ENCODE measurements at places on chromosomes 16 and 17.

DNA sequence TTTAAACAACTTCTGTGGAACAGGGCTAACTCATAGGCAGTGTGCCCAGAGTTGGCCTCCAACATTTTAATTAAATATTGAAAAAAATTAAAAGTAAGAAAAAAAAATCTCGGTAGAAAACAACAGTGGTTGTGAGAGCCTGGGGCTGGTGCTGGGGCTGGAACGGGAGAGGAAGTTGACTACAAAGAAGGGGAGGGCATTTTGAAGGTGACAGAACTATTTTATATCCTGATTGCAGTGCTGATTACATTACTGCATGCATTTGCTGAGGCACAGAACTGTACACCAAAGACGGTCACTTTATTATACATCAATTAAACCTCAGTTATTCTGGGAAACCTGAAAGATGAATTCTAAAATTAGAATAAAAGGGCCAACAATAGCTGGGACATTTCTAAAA is 142.5 kb downstream of the PARN start:
- DNase-seq, result no peak

GRCh38 chr16:26765087-26765486 is 301.6 kb upstream of the C16orf82 start:
- no peak for DNase-seq

DNA sequence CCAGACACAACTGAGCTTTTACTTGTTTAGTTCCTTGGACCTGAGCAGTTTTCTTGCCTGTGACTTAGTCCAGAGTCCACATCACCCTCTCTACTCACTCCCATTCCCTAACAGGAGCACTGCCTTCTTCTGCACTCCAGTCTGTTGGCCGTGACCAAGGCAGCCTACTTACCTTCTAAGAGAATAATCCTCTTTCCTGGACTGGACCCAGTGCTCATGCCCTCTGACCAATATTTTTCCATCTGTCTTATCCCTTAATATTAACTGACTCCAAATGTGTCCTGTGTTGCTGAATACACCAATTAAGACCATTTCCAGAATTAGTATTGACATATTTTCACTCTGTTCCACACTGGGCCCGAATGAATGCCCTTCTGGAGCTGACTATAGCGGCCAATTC is 681.0 kb upstream of the KIF2B start:
- no peak for DNase-seq

DNA sequence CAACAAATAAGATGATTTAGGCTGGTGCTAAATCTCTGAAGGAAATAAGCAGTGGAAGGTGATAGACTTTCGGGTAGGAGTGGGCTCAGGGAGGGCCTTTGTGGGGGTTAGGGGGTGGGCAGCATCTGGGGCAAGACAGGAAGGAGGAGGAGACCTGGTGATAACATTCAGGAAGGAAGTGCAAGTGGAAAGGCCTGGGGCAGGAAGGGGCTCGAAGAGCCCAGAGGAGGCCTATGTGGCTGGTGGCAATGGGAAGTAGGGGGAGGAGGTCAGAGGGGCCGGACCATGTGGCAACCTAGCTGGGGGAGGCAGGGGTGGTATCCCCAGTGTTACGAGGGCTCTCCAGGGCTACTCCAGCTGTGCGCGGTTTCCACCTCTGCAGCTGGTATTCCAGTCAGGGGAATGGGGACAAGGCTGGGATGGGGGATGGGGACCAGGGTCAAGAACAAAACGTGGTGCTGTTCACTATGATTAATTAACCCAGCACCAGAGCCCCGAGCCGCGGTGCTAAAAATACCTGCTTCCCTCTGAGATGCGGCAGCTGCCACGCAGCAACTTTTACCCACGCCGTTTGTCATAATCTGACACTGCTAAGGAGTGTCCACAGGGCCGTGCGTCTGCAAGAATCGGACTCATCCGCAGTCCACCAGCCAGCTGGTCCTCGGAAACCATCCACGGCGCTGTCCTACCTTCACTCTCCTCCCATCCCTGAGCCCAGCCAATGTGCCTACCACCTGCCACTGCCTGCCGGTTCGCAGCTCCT is 5.2 kb upstream of the CCDC182 start:
- DNase-seq, result peak; percentile 2

DNA sequence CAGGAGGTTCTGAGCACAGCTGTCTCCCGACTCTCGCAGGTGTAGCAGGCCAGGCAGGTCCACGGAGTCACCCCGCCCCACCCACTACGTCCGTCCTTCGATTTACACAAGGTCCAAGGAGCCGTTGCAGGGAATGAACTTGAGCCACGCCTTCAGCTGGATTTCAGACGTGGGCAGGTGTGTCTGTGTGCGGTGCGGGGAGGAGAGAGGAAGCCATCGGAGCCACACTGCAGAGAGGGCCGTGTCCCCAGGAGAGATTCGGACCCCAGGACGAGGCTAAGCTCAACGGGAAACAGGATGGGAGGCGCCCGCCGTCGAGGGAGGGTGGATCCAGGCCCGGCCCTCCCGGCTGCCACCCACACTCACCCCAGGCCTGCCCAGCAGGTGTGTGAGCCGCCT is 50.3 kb downstream of the RPH3AL start:
- no peak for DNase-seq

DNA sequence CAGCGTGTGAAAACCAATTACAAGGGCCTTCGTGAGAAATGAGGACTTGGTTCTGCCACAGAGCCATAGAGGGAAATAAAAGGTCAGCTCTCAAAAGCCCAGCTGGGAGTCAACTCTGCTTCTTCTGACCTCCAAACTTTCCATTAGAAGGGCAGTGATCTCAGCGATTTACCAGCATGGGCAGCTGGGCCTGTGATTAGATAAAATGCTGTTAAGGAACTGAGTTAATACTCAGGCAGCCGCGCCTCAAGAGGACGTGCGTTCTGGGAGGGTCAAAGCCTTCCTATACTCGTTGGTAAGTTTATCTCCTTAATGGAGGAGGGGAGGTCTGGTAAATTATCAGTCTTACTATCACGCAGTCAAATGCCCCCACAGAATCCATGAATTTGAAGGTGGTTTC is 480.2 kb upstream of the ERCC4 start:
- DNase-seq, result no peak

GRCh38 chr16:9012848-9013507 is 49.3 kb upstream of the USP7 start:
- DNase-seq, result no peak

DNA sequence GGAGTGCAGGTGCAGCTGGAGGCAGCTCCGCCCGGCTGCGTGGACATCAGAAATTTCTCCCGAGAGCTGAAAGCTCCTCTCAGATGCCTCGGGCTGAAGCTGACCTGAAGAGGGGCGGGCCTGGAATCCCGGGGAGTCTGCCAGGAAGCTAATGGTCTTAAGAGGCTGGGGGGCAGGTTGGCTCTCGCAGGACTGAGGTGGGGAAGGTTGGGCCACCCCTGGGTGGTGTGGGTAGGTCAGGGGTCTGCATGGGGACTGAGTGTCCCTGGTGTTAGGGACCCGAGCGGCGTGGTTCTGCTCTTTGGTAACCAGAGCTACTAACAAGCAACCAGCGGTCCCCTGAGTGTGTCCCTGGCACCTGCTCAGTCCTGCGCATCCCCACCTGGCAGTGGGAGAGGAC is 3.5 kb downstream of the CHMP6 start:
- no peak for DNase-seq

GRCh38 chr16:71628810-71629209 is 2.8 kb downstream of the MARVELD3 start:
- no peak for DNase-seq

DNA sequence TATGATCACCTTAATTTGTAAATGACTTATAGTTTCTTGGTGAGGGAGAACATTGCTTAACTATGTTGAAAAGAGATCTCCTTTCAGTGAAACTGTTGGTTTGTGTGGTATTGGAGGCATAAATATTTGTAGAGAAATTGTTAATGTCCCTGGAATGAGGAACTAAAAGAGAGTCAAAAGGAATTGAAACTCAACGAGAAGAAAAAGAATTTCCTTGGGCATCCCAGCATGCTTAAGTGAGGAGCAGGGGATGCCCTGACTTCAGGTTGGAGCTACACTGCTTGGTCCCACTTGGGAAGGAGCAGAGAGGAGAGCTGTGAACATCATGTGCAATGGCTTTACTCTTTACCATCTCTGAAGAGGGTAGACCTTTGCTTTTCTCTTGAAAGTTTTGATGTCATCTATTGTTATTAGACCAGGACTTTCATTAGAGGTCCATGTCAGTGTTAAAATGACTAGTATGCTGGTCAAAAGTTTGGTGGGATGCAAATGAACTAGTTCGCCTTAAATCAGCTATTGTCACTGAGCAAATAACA is 21.7 kb downstream of the KRT23 start:
- no peak for DNase-seq

DNA sequence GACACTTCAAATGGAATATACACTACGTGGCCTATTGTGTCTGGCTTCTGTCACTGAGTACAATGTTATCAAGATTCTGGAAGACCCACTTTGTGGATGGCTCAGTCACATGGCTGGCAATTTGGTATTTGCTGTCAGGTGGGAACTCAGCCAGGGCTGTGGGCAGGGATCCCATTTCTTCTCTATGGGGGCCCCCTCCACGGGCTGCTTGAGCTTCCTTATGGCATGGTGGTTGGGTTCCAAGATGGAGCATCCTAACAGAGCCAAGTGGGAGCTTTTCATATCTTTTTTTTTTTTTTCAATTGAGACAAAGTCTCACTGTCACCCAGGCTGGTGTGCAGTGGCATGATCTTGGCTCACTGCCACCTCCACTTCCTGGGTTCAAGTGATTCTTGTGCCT is 18.0 kb upstream of the CEP20 start:
- no peak for DNase-seq

DNA sequence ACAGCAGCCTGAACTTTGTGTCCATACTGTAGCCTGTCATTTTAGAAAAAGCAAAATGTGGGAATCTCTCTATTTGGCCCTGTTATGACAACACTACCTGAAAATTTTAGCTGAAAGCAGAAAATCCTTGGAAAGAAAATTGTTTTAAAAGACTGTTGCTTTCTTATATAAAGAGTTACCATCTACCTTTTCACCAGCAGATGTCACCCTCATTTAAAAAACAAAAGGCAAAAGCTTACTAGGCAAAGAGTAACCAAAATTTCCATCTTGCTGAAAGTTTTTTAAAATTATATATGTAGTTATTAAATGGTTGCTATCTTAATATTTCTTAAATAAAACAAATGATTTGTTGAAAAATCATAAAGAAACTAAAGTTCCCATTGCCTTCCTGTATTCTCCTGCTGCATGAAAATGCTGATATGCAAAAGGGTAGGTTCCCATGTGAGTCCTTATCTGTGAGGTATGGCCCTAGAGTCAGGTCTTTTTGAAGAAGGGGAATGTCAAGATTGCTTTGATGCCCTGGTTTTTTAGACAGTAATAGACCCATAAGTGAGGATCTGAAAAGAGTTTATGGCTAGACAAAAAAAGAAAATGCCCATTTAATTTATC is 61.0 kb downstream of the TNRC6C start:
- no peak for DNase-seq

DNA sequence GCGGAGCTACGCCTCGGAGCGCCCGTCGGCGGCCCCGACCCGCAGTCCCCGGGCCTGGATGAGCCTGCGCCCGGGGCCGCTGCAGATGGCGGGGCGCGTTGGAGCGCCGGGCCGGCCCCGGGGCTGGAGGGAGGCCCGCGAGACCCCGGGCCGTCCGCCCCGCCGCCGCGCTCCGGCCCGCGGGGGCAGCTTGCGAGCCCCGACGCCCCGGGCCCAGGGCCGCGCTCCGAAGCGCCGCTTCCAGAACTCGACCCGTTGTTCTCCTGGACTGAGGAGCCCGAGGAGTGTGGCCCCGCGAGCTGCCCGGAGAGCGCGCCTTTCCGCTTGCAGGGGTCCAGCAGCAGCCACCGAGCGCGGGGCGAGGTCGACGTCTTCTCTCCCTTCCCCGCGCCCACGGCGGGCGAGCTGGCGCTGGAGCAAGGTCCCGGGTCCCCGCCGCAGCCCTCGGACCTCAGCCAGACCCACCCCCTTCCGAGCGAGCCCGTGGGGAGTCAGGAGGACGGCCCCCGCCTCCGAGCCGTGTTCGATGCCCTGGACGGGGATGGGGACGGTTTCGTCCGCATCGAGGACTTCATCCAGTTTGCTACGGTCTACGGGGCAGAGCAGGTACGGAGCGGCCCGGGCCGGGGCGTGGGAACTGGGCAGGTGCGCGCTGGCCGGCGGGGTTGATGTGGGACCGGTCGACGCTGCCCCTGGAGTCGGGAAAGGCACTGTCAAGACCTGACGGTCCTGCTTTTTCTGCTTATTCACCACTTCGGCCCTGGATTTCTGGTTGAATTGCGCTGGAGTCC is 861 bp downstream of the RAB11FIP3 start:
- DNase-seq, result no peak

- no peak for DNase-seq
Observed at GRCh38 chr16:7363422-7364417, 31.1 kb downstream of the RBFOX1 start.

DNA sequence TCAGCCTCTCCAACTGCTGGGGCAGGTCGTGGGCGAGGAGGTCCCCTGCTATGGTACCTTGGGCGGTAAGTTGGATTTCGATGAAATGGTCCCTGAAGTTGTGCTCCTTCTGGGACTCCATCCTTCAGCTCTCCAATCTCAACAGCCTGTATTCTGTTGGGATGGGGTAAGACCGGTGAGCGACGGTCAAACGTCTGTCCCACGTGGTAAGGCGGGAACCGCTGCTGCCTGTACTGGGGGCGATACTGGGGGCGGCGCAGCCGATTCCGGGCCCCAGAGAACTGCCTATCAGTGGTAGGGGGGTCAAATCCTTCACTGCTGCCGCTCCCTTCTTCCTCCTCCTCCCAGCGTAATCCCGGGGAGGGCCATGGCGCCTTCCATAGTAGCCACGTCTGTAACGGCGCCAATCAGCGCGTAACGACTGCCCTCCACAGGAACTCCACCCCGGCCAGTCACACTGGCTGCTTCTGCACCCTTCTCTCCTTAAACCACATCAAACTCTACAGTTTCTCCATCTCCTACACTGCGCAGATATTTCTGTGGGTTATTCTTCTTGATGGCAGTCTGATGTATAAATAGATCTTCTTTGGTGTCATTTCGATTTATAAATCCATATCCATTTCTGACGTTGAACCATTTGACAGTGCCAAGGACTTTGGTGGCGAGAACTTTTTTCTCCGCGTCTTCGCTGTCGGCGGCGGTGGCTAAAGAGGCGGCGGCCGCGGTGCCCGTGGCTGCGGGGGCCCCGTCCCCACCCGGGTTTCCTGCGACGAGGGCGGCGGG is 41.1 kb downstream of the AHSP start:
- no peak for DNase-seq

DNA sequence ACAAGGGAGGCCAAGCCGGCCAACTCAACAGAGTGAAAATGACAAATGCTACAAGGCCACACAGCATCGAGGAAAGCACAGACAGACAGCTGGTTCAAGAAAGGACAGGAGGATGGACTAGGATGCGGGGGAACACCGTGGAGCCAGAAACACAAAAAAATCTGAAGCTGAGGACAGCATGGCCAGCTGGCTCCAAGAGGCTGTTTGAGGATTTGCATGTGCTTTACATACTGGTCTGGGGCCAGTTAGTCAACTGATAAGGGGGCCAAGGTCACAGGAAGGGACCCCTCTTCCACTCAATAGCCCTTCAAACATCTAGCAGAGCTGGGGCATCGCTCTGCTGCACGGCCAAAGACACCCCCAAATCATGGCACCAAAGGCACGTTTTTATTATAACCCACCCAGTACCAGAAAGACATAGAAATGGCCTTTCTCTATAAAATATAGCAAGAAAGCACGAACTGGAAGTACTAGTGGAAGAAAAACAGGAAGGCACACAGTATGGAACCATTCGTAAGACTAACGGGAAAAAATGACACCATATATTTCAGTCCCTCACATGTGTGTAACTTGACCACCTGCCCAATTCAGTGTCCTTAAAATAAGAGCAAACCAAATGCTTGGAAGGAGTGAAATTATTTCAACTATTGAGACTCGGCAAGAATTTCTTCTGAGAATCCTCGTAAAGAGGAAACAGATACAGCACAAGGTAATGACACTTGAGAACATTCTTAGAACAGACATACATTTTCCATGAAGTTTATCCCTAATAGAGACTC is 7.8 kb upstream of the SRL start:
- DNase-seq, result no peak

GRCh38 chr16:17654571-17654970 is 183.8 kb upstream of the XYLT1 start:
- DNase-seq, result no peak
